CD4-positive, CD25-positive, alpha-beta regulatory T cell (primary cell): ENCODE measurements at places on chromosomes 11 and 22.

DNA sequence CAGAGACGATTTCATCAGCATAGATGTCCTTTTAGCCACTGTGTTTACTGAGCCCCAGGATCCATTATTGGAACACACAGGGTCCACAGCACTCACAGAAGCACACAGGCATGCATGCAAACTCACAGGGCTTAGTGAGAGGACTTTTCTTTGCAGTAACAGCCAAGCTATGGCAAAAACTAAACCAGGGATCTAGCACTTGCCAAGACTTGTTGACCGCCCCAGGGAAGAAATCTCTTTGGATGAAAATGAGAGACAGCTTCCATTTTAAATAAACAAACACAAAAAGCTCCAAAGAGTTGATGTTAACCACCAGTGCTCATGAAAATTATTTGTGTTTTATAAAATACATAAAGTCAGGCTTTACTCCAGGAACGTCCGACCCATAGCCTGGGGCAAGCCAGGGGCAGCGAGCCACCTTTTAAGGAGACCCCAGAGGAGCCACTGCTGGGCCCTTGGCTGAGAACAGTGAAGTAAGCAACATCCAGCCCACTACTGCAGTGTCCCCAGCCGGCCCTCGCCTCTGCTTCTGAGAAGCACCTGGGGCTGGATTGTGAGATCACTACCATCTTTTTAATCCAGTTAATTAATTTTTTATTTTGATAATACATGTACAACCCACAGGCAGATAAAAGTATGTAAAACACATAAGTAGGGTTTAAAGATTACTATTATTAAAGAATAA lies 22.0 kb upstream of the TFIP11 start:
- DNase-seq: no peak

- DNase-seq: no peak
Measured at GRCh38 chr11:74669211-74670160, 61.7 kb downstream of the CHRDL2 start.

DNA sequence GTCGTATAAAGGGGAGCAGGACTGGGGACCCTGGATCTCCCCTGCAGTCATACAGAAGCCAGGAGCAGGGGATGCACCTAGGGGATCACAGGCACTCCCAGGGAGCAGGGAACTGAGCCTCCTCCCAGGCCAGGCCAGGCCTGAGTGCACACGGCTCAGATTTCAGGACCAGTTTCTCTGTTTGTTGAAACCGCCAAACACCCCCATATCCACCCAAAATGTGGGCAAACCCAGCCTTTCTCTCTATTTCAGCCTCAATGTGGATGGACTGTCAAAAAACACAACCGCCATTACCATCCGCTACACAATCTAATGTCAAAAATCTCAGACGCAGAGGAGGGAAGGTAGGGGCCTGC lies 17.5 kb downstream of the MN1 start:
- no peak for DNase-seq

DNA sequence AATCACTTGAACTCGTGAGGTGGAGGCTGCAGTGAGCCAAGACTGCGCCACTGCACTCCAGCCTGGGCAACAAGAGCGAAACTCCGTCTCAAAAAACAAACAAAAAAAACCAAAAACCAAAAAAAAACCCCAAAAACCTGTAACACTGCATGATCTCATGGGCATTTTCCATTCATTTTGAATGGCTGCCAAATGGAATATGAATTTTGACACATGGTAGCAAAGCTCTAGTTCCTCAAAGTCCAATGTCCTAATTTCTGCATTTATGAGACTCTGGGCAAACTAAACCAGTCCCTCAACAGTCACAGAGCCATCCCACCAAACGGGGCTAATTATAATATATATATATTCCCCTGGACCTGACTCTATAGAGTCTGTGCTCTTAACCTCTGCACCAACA lies 61.8 kb downstream of the SGSM3 start:
- no peak for DNase-seq

- no peak for DNase-seq
Measured at GRCh38 chr22:49010901-49011300, 816.8 kb downstream of the BRD1 start.
